ENCODE measurements at places on chromosomes 2 and 18.

- no peak for DNase-seq
Observed at GRCh38 chr2:175151791-175152190, 16.2 kb downstream of the ATF2 start.

- no peak for DNase-seq
Observed at GRCh38 chr2:113227290-113227689, 51.4 kb downstream of the PAX8 start.

GRCh38 chr2:213545481-213545880 lies 261.2 kb downstream of the SPAG16 start:
- no peak for DNase-seq

DNA sequence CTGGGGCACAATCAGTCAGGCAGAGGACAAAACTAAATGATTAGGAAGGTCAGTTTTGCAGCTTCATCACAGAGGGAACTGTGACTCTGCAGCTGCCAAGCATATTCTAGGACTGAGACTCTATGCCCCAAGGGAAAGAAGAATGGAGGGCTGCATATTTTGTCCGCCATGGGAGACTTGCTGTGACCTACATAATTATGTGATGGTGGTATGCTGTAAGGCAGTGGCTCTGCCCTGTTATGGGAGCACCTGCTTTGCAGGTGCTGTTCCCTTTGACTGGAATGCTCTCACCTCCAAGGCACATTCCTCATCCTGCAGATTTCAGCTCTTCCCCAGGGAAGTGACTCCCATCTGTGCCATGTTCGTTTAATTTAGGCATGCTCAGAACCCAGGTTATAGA lies 261.9 kb upstream of the EPHA4 start:
- no peak for DNase-seq

Measured in right hindlimb (tissue), 1 donor.